ENCODE measurements at places on chromosomes 7 and 10.

- DNase-seq, result no peak
These were observed 457.5 kb downstream of the KCNMA1 start for GRCh38 chr10:77180104-77180503.

GRCh38 chr10:8137272-8137681 is 82.8 kb downstream of the GATA3 start:
- no peak for DNase-seq

GRCh38 chr7:131161103-131161502 is 166.6 kb upstream of the MKLN1 start:
- DNase-seq, result no peak

DNA sequence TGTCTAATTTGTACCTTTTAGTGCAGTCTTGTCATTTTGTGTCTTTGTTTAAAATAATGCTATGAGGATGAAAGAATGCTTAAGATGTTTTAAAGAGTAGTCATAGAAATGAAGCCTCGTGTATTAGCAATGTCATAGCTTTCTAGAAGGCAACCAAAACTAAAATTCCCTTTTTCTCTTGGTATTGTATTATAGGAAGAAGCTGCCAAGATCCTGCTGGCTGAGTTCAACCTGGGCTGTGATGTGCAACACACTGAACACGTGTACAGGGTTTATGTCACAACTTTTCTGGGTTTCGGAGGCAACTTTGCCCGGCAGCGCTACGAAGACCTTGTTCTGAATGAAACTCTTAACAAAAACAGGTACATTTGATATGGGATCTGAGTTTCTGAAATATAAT is 36.2 kb downstream of the COX15 start:
- no peak for DNase-seq

DNA sequence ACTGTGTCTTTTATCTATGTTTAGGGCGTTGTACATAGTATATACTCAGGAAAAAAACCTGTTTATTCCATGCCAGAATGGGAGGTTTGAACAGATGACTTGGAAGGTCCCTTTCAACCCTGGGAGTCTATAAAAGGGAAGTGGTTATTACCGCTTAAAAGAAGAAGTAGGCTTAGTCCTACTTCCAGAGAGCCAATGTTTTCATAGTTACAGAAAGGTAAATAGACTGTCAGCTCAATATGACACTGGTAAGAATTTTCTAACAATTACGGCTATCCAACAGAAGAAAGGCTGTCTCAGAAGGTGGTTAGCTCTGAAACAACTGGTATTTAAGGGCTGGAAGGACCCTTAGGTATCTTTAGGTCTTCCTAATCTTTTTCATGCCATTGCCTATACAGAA is 1.1 kb upstream of the TFAM start:
- no peak for DNase-seq

- DNase-seq, result no peak
These were observed 6.1 kb downstream of the LAT2 start for GRCh38 chr7:74215921-74216320.

DNA sequence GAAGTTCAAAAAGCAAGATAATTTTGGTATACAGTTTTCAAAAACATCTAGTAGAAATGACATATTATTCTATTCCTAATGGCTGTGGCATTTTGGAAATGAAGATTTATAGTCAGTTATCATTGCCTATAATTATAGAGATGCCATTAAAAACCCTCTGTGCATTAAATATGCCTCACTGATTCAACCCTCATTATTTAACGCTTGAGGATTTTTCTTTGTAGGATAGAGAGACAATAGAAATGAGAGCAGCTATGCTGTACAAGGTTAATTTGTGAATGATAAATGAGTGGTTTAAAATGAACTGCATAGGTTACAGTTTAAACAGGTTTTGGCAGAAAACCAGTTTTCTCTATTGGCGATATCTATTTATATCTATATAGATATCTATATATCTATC is 32.2 kb upstream of the SEMA3A start:
- DNase-seq, result no peak

GRCh38 chr10:92891885-92892690 is 43.8 kb downstream of the EXOC6 start:
- DNase-seq, result peak; percentile 57

DNA sequence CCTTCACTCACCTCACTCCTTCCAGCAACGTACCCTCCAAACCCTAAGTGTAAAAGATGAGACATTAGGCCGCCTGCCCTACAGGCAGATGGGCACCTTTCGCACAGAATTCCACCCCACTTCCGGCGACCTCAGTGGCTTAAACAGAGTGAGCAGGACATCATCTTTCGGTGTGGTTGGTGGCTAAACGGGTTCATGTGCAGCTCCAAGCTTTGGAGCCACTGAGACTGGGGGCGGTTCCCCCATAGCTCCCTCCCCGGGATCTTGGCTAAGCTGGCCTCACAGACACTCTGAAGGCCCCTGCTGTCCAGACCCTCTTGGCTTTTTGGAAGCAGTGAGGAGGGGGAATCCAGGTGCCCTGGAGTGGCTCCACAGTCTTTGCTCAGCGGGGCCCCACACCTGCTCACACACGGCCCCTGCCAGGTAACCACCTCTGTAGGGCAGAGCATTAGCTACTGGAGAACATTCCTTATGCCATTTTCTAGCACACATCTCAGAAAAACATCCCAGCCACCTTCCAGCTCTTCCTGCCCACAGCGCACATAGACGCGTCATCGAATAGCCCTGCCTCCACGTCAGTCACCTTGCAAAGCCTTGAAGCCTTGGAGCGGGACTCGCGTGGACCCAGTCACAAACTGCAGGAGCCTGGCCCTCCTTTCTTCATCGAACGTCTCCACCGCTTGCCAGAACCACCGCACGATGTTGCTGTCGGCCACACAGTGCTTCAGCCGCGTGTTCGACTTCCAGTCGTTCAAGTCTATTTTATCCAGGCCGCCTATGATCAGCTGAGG is 108.8 kb downstream of the SMURF1 start:
- DNase-seq, result no peak

DNA sequence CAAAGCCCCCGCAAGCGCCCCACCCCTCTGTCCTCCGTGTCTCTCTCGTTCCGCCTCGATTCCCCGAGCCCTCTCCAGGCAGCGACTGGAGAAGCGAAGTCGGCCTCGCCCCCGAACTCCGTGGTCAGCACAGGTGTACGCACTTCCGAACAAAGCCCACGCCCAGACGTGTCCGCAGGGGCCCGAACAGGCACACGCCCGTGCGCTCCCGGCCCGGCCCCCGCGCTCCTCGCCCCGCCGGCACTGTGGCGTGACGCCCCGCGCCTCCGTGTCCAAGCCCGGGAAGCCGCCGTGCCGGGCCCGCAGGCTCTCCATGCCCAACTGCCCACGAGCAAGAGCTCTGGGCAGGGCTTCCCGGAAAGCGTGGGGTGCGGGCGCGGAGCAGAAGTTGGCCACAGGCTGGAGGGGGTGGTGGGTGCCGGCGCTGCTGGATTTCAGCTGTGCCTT is 662 bp downstream of the NRCAM start:
- DNase-seq, result no peak

DNA sequence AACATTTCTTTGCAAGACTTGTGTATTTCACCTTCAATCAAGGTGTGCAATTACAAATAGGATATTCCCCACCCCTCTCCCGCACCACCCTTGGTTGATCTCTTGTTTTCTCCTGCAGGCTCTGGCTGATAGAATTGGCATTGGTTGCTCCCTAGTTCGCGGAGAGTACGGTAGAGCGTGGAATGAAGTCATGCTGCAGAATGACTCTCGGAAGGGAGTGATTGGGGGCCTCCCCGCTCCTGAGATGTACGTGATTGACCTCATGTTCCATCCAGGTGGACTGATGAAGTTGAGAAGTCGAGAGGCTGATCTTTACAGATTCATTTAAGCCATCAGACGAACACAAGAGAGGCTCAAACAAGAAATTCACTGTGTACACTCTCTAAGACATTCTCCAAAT is 58.2 kb upstream of the MSRB2 start:
- DNase-seq, result no peak

GRCh38 chr7:152511736-152512135 is 75.9 kb upstream of the KMT2C start:
- DNase-seq, result no peak

GRCh38 chr10:82211346-82211745 is 336.4 kb downstream of the NRG3 start:
- DNase-seq, result no peak

GRCh38 chr10:7107285-7107684 is 303.5 kb downstream of the SFMBT2 start:
- no peak for DNase-seq

DNA sequence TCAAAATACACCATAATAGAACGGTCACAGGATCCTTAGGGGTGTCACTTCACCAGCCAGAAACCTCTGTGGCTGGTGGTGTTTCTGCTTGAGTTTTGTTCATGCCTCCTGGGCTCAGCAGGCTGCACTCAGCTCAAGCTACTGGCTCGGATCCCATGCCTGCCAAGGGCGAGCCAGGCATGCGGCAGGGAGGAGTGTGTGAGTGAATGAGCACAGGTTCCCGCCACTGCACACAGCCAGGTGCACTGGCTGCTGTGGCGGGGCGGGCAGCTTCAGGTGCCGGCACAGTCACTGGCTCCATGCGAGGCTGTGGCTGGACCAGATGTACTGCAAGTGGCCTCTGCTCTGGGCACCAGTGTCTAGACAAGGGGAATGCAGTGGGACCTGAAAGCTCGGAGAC is 29.5 kb downstream of the CLDN12 start:
- DNase-seq, result no peak

DNA sequence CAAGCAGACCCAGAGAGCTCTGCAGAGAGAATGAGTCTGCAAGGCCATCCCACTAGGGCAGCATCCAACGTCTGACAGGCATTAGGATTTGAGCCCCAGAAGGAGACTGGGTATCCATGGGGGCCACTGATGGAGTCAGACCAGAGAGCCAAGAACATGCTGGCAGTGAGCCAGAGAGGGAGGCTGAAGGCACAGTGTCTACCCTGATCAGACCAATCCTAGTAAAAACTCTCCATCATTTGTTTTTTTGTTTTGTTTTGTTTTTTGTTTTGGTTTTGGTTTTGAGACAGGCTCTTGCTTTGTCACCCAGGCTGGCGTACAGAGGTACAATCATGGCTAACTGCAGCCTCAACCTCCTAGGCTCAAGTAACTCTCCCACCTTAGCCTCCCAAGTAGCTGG is 133.1 kb upstream of the LYZL2 start:
- no peak for DNase-seq

GRCh38 chr7:41508755-41509154 is 194.1 kb downstream of the INHBA start:
- DNase-seq, result no peak

DNA sequence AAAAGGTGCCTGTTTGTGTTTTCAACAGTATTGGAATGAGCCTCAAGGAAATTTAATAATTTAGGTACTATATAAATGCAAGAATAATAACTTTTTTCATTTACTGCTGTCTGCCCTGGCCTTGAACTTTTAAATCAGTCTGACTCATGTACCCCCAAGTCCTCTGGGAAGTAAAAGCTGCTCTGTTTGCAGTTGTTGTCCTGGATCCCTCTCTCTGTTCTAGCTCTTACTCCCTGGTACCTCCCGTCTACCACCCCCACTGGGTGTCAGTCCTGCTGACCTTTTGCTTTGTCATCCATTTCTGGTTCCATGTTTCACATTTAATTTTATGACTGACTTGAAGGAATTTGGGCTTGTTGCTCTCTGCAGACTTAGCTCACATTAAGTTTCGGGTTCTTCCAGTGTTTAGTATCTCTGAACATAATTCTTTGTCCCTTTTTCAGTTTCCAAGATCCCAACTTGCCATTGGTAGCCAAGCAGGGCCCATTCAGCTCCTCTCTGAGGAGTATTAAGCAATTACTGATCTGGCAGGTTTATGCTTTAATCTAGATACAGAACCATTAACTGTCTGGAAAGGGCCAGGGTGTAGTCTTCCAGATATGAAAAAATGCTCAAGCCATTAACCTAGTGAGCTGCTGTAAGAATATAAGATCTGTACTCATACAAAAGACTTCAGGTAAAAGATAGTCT is 208.7 kb upstream of the FAM3C start:
- DNase-seq, result no peak

- no peak for DNase-seq
These were observed 7.9 kb downstream of the NUDT13 start for GRCh38 chr10:73117976-73118743.

GRCh38 chr10:47438857-47439474 is 44.9 kb downstream of the ANXA8 start:
- DNase-seq, result peak; percentile 42

DNA sequence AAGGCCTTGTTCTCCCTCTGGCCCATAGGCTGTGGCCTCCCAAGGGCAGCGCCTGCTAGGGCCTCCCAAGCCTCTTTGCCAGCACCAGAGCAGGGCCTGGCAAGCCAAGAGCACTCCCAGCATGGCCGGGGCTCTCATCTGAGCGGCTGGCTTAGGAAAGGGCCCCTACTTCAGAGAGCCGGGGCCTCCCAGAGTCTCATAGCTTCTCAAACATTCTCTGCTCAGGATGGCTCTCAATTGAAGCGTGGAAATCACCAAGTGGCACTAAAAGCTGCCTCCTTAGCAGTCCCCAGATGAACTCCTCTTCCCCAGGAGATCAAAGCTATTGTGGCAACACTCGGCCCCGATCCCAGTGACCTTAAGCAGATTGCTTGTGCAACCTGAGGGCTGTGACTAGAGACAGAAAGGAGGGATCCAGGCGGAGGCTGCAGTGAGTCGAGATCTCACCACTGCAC is 69.4 kb downstream of the FAM53B start:
- no peak for DNase-seq

GRCh38 chr10:127280446-127280845 is 84.1 kb upstream of the INSYN2A start:
- DNase-seq, result no peak
